ENCODE measurements at places on chromosomes 12 and 14.
A peak's percentile ranks its signal among the peaks of the same experiment; 100 is the strongest.

- DNase-seq = no peak
Observed at GRCh38 chr12:91327889-91328288, 145.3 kb upstream of the DCN start.

DNA sequence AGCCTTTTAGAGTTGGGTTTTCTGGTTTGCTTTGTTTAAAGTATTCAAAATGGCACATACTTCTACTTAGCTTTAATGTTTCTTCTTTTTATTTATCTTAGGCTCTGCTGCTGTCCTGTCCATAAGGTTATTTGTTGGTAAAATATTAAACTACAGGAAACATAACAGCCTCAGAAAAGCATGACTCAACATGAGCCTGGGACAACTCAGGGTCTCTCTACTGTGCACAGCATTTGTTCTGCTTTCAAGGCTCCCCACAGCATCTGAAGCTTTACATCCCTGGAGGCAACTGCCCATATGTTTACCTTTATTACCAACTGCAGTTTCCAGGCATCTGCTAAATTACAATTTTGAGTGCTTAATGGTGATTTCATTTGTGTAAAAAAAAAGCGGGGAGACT lies 954.2 kb upstream of the FBXO33 start:
- DNase-seq = no peak

- no peak for DNase-seq
Observed at GRCh38 chr14:89357655-89358297, 59.3 kb downstream of the FOXN3 start.

DNA sequence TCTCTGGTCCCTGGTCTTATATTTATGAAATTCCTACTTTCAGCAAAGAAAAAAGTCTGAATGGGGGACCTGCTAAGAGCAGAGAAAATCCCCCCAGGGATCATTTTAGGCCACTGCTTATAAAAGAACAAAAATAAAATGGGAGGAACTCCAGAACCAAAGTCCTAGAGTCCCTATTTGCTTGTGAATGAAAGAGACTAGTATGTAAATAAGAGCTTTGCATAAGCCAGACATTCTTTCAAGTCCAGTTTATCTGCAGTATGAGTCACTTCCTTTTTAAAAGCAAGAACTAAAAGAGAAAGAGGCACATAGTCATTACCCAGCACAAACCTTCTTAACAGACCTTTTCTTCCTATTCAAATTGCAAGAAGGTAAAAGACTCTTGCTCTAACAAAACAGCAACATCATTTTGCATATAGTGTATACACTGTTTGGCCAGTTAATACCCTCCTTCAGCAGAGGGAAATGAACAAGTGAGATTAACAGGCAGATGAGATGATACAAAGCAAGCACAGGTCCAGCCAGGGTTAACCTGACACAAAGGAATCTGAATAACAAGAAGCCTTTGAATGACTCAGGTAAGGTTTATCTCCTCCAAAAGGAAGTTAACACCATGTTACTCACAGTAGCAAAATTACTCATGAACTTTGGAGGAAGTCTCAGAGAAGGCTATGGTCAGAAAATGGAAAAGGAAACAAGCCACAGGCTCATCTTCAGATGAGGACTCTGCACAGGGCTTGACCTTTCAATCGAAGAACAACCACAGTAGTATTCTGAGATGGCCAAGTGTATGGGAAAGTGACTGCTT lies 87.3 kb downstream of the PHLDA1 start:
- DNase-seq = no peak

DNA sequence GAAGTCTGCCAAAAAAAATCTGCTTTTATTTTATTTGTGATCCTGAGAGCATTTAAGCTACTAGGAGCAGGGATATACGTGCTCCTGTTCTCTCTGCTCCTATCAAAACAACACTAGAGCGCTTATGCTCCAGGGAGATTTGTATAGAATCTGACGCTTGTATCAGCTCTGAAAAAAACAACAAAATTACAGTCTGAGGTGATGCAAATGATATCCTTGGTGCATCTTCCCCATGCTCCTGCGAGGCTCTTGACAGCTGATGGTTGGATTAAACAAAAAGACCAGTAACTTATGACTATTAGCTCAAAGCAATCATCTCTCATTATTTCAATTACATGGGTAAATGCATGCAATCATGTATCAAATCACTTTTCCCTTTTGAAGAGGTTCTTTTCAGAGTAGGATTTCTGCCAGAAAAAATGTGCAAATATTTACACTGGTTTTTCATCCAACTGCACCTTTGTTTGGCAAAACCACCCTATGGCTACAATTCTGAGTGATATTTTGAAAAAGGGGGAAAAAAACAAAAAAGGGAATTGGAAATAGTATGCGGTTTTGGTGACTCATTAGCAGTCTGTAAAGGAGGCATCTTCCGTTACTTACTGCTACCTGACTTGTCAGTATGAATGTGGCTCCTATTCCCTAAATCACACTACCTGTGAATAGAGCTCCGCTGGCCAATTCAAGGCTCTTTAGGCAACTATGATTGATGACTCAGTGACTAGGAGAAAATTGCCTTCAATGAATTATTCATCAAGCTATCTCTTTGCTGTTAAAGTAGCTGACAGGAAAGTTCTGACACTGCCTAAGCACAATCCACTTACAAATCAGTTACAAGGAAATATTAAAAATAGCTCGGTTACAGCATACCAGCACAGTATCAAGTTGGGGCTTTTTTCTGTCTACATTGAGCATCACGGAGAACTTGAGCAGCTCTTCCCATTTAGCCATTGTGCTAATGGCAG lies 450.0 kb downstream of the FOXG1 start:
- no peak for DNase-seq

DNA sequence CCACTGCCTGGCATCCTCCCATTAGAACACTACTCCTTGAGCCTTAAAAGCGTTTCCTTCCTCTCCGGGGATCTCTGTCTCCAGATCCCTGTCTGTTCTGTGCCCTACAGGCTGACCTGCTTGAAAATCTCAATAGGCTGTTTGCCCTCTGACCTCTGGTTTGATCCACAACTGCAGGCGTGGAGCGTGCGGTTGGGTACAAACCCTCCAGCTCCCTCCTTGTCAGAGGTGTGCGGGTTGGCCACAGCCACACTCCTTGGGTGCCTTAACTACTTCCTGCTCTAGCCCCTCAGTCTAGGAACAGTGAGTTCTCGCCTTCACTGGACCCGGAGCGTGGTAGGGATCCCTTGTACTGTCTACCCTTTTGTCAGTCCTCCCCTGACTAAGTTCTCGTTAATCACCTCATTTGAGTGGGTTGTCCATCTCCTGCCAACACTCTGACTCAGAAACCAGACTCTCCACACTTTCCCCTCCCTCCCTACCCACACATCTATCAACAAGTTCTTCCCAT lies 33.1 kb downstream of the CMKLR1 start:
- no peak for DNase-seq

DNA sequence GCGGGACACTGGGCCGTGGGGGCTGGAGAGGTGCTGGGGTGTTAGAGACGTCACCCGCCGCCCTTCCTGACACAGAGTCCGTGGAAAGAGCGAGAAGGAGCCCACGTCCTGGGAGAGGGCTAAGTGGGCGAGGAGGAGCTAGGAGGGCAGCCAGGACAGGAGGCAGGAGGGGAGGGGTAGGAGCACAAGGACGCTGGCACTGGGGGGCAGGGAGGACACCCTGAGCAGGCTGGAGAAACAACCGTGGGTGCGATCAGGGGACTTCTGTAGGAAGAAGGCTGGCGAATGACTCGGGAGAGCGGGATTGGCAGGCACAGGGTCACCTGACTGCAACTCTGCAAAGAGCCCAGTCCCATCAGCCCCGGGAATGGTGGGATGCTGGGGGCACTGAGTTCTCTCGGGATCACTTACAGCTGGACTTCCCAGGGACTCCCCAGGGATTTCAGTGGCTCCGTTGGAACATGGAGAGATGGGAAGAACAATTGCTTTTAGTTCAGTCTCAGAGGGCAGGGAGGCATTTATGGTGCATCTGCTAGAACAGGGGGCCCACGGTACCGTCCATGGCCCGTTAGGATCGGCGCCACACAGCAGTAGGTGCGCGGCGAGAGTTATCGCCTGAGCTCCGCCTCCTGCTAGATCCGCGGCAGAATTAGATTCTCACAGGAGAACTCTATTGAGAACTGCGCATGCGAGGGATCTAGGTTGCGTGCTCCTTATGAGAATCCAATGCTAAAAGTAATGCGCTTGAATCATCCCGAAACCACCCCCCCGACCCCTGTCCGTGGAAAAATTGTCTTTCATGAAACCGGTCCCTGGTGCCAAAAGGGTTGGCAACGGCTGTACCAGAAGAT lies 24.3 kb downstream of the UBR7 start:
- no peak for DNase-seq

- DNase-seq = no peak
Observed at GRCh38 chr14:71399057-71399487, 491.8 kb downstream of the PCNX1 start.

DNA sequence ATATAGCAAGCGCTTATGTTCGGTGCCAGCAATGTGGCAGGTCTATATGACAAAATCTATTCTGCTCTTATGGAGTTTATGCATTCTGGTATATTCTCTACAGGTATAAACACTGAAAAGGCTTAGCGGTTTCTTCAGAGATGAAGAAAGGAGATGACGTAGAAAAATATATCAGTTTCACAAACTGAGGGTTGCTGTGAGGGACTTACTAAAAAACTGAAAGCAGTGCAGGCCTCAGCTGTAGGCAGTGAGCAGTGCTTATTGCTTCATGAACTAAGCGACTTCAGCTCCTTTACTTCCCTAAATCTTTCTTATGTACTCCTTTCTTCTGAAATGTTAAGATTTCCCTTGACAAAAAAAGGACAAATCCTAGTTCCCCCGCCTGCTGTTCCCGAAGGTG lies 4.5 kb downstream of the DDX47 start:
- no peak for DNase-seq

DNA sequence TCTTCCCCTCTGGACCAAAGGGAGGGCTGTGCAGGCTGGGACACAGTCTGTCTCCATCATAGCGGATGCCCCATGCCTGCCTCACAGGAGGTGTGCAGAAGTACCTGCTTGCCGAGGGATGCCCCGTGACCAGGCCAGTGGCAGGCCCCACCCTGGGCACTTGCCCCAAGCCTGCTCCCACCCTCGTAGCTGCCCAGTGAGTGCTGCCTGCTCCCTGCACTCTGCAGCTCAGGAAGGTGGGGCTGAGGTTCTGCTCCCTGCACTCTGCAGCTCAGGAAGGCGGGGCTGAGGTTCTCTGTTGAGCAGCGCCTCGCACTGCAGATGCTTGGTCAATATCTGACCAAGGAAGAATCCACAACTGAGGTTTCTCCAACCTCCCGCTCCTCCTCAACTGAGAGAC lies 6.9 kb downstream of the MMAB start:
- DNase-seq = no peak

- DNase-seq = no peak
Observed at GRCh38 chr12:52944683-52945388, 4.1 kb upstream of the KRT18 start.

DNA sequence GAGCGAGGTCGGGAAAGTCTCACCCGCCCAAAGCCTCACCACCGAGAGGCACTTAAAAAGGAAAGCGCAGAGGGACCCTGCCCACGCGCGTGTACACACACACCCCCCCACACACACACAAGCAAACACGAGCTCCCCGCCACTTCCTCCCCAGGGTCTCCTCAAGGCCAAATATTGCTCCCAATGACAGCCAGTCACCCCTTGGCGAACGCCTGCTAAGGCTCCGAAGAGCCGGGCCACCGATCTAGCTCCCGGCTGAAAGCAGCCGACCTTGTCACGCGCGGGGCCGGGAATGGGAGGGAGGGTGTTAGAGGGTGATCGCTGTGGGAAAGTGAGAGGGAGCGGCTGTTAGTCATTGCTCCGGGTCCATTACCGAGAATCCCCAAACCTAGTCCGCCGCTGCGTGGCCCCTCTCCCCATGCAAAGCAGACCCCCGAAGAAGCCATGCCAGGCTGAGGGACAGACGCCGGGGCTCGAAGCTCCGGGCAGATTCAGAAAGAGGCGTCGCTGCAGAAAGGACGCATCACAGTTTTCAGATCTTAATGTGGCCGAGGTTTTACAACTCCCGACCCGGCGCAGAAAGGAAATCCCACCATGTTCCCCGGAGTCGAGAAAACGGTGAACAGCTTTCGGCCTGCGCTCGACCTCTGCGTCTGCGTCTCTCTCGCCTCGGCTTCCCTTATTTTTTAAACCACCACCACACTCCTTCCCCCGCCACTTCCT lies 2.6 kb downstream of the BMP4 start:
- DNase-seq = peak; percentile 56

GRCh38 chr12:116735951-116736599 lies 1.8 kb downstream of the SPRING1 start:
- no peak for DNase-seq

GRCh38 chr12:13187399-13187798 lies 9.1 kb upstream of the EMP1 start:
- DNase-seq = no peak

- DNase-seq = no peak
Observed at GRCh38 chr14:99270458-99271220, 1.4 kb downstream of the BCL11B start.

- no peak for DNase-seq
Observed at GRCh38 chr14:65170318-65170717, 68.0 kb upstream of the MAX start.

GRCh38 chr12:79422060-79422812 lies 268.5 kb downstream of the PAWR start:
- DNase-seq = no peak

GRCh38 chr12:712172-712863 lies 40.1 kb upstream of the WNK1 start:
- no peak for DNase-seq

- peak; percentile 77 for DNase-seq
Observed at GRCh38 chr14:24296341-24297157, 3.0 kb downstream of the DHRS1 start.

DNA sequence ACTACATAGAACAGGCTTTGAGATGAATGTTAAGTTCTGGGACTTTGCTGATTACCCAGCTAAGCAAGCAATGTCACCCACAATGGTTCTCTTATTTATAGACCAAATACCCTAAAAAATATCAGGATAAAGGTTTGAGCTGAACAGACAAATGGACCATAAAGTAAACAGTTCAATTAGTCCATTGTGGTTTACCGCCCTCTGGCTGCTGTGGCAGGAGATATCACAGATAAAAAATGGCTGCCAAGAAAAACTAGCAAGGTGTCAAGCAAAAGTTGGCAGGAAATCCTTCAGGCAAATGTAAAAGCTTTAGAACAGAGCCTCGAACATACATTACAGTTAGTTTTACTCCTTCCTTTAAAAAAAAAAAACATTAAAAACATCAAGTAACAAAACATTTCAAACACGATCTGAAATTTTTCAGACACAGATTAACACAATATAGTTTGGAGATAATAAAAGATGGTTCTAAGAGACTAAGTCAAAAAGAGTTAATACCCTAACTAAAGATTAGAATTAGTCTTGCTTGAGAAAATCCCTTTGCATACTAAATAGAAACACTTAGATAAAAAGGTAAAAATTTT lies 41.3 kb downstream of the MED13L start:
- no peak for DNase-seq

GRCh38 chr12:65631621-65632111 lies 192.6 kb upstream of the HMGA2 start:
- no peak for DNase-seq

Measured in activated CD8-positive, alpha-beta memory T cell treated with anti-CD3 and anti-CD28 coated beads, Interleukin-2, amount 50 U/mL, for 48 hours (primary cell).